Forelimb muscle (tissue), 1 donor: ENCODE measurements at places on chromosomes 2 and 18. TPM values are rescaled to one million over a fixed set of nuclear protein-coding genes. Genes with fewer than 3 reads are reported as not detected.

The MTCL1 gene
- 33.0 TPM for polyA plus RNA-seq

The ACADL gene
- 9.6 TPM for polyA plus RNA-seq

The PLA2R1 gene
- 1.9 TPM for polyA plus RNA-seq

The MALT1 gene
- polyA plus RNA-seq, result 14.2 TPM

The NCKAP1 gene
- 83.6 TPM for polyA plus RNA-seq

The EMILIN1 gene
- 61.4 TPM for polyA plus RNA-seq

The ASB18 gene
- polyA plus RNA-seq, result 8.3 TPM

The MYO5B gene
- polyA plus RNA-seq, result 1.6 TPM

DNA sequence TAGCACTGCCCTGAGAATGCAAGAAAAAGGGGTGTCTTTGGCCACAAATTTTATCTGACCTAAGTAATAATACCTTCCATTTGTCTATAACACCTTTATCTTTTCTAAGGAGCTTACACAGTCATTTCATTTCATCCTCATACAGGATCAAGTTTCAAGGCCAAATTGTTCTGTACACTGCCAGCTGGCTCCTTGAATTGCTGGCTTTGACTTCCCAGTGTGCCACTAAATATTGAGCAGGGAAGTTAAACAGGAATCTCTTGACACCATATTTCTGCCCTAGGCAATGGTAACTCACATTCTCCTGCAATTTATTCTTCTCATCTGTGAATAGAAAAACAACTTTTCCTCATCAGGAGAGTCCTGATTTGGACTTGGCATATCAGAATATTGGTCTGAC, 195.1 kb upstream of the LRP1B start:
- DNase-seq, result no peak

DNA sequence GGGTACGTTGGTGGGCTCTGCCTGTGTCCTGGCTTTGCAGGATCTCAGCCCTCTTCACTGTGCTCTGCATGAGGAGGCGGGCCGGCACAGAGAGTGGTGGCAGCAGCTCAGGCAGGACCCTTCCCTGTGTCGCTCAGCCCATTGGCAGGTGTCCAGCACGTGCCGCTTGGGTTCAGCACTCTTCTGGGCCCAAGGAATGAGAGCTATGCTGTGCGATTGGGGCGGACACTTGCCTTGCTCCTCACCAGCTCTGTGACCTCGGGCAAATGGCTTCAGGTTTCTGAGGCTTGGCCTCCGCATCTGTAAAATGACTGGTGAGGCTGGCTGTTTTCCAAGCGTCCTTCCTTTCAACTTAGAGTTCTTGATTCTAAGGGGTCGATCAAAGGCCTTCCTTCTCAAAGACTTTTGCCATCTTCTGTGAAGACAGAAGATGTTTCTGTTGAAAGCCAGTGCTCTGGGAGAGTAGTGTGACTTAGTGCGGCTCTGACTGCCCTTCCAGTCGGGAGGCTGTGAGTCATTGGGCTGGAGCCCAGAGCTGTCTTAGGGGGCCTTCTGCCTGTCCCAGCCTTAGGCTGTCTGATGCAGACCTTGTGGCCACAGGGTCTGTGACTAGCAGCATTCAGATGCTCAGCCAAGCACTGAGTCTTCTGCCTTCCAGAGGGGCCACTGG, 35.6 kb downstream of the GLI2 start:
- DNase-seq, result no peak

DNA sequence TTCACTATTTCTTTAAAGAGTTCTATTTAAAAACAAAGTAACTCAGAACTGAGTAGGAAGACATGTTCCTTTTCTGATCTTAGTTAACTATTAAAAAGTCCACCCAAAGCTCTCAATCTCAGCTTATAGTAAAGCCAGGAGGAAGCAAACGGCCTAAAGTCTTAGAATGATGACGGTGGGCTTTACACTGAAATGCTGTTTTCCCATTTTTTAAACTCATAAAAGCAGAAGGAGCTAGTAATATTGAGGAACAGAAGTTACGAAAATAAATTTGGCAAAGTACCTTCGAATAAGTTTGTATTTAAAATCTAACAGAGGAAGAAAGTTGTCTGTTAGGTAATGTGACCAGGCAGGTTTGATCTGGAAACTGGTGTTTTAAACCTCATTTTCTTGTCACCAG, 111.1 kb downstream of the ZNF532 start:
- DNase-seq, result no peak

DNA sequence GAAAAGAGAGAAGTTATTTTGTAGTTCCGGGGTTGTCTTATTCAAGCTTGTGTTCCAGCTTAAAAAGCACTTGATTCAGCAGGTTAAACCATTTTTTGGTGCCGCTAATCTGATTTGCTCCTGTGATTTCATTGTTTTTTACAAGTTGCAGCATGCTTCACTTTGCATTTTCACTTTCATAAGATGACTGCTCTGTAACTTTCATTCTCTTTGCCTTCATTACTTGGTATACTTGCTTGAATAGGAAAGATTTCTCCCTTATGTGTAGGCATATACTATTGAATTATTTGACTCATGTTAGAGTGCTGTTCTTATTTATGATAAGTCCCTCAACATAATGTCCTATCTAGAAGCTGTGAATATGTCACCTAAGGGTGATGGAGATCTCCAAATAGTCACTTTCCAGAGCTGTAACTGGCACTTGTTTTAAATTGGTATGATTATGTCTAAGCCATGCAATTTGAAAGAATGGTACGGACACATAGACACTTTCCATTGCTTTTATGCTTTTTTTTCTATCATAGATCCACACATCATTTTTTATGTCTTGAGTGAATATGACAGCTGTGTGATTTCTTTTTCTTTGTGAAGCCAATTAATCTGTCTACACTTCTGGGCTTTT, 254.5 kb downstream of the DSEL start:
- no peak for DNase-seq

GRCh38 chr2:11799826-11800225, 53.4 kb downstream of the LPIN1 start:
- no peak for DNase-seq

GRCh38 chr2:28868611-28869010, 1.5 kb downstream of the TRMT61B start:
- DNase-seq, result no peak

- DNase-seq, result no peak
Observed at GRCh38 chr18:67453901-67454300, 62.6 kb downstream of the DSEL start.

DNA sequence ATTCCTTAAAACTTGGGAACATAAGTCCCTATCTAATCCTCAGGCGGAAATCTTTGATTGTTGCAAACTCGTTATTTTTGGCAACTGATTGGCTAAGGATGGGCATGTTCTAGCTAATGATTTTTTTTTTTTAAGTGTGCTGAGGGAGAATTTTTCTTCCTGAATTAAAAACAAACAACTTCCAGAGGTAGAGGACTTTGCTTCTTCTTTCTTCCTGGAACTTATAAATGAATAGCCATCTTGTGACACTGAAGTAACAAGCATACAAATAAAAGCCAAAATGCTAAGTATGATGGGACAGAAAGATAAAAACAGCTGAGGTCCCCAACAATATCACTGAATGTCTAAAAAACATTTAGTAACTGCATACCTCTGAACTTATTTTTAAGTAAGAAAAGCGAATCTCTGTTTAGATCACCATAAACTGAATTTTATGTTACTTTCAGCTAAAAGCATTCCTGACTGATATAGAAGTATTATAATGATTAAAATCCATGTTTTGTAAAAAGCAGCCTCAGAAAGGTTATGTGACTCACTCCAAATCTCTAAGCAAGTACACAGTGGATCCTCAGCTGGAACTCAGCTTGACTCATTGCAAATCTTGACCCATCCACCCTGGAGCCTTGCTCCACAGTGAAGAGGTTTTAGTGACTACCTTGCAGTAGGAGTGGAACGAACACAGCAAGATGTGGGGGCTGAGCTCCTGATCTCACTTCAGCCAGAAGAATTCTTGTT, 344.4 kb downstream of the CLIP4 start:
- no peak for DNase-seq

DNA sequence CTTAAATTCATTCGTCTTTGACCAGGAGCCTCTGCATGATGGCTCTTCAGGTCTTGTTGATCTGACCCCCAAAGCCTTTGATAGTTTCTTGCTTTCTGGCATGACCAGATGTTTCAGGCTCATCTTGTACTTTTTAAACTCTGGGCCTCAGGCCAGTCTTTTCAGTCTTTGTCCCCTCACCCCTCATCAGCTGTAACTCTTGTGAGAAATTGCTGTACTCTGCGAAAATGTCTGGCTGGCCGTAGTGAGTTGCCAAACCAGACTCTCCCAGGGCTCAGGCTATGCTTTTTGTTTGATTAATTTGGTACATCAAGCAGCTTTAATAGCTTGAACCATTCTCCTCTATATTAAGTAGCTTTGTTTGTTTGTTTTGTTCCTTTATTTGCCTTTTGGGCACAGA, 75.9 kb downstream of the BABAM2 start:
- DNase-seq, result no peak

DNA sequence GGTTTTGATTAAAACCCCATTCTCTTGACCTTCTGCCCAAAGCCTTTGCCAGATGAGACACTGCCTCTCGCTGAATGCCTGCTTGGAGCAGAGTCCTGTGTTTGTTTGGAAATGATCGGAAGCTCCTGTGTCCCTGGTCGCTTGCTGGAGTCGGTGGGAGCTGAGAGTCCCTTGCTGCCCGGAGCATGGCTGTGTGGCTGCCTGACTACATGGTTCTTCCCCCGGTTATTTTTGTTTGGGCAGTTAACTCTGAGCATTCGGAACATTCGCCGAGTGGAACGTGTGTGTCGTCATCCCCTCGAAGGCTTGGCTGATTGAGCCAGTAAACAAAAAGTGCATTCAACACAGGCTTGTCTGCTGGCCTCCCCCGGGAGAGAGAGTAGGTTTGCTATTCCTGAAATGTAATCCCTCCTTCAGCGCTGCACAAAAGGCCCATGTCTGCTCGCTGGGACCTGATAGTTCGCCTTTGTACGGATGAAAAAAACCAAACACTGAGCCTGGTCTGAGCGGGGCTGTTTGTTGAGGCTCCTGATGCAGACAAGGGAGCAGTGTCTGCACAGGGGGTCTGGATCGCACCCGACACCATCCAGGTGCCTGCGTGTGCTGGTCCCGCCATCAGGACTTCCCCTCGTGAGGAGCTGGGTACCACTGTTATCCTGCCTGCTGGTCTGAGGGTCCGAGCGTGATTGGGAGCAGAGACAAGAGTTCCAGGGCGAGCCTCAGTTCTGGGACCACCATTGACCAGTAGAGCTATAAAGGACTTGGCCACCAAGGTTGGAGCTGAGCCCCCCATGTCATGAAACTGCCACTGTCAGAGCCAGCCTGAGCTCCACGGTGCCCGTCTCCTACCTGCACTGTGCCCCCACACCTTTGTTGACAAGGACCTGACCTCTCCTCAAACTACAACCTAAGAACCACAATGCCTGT, 83.8 kb downstream of the AGAP1 start:
- DNase-seq, result no peak

- DNase-seq, result no peak
Observed at GRCh38 chr2:67899187-67899586, 163.6 kb downstream of the C1D start.

DNA sequence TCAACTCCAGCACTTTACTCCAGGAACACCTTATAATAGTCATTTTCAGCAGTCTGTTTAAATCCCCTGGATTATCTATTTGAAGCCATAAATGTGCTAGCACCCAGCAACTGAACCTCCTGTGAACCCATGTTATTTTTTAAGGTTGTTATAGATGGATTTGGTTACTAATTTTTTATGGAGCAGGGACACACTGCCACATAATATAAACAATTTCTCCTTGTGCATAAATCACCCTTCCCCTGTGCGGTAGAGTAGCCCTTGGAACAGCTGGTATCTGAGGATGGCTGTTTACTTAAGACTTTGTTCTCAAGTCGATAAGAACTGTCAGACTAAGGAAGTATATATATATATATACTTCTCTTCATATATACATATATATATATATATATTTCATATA, 367.4 kb downstream of the EPHA4 start:
- DNase-seq, result no peak

- DNase-seq, result peak; percentile 1
Observed at GRCh38 chr18:32549248-32550110, 78.8 kb upstream of the GAREM1 start.

DNA sequence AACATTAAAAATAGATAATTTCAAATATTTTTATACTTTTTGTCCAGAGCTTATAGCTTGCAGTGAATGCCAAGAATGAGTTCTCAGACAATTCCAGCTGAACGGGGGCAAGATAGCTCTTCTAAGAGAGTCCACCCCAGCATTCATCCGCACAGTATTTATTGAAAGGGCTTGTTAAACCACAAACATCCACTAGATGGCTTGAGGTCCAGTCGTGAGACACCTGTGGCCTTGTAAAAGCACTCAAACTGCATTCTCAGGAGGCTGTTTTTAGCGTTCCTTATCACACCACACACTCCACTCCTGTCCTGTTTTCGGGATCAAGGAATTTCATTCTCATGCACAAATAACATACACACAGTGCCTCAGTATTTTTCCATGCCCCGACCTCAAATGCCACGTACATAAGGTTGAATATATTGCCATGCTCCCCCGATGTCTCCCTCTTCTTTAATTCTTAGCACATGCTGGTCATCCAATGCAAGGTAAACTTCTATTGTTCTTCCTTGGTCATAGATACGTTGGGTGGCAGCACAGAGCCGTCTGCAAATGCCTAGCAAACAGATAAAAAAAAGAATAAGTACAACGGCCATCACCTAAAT, 47.4 kb downstream of the DNAJC10 start:
- DNase-seq, result no peak

DNA sequence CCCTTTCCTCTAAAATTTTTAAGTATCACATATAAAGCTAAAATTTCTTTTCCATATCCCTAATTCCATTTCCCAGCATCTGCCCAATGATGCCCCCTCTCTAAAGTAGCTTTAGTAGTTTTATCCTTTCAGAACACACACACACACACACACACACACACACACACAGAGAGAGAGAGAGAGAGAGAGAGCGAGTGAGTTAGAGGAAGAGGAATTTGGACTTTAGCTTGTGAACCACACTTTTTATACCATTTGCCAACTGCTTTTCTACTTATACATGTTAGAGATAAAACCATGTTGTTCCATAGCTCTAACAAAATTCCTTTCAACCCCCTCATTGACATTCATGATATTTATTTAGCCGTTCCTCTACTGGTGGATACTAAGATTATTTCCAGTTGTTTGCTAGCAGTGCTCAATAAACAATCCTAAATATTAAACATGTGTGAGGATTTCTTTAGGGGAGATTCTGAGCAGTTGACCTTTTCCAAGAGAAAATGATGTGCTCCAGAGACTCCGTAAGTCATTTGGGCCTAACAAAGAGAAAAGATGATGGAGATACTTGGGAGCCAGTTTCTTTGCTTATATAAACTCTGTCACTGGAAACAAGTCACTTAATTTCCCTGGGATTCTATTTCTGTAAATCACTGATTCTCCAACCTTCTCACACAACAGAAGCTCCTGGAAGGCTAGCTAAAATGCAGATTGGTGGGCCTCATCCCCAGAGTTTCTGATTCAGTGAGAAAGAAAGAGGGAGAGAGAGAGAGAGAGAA, 229.7 kb upstream of the SP5 start:
- no peak for DNase-seq

DNA sequence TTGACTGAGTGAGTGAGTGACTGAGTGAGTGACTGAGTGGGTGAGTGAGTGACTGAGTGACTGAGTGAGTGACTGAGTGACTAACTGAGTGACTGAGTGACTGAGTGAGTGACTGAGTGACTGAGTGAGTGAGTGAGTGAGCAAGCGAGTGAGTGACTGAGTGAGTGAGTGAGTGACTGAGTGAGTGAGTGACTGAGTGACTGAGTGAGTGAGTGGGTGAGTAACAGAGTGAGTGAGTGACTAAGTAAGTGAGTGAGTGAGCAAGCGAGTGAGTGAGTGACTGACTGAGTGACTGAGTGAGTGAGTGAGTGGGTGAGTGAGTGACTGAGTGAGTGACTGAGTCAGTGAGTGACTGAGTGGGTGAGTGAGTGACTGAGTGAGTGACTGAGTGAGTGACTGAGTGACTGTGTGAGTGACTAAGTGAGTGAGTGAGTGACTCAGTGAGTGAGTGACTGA, 11.9 kb downstream of the MAL start:
- DNase-seq, result no peak

GRCh38 chr18:46344416-46345180, 240.4 kb downstream of the HAUS1 start:
- DNase-seq, result no peak
